ENCODE measurements at places on chromosomes 16 and 17.

- DNase-seq = no peak
Measured at GRCh38 chr16:75308011-75308410, 56.6 kb upstream of the BCAR1 start.

GRCh38 chr17:13346996-13347762, 254.6 kb downstream of the HS3ST3A1 start:
- no peak for DNase-seq

DNA sequence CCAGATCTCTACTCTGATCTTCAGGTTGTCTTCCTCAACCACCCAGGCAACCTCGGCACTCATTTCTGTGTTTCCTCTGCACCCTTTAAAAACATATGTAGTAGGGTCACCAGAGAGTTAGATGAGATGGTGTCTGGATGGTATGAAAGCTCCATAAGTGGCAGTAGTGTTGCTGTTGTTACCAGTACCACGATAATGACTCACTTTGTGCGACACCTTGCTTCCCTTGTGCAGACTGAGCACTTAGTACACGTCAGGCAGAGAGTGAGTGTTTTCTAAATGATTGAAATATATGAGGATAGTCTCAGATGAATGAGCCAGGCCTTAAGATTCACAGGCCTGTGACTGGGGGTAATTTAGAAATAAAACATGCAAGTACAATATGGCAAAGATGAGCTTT, 188.7 kb downstream of the MAF start:
- no peak for DNase-seq

DNA sequence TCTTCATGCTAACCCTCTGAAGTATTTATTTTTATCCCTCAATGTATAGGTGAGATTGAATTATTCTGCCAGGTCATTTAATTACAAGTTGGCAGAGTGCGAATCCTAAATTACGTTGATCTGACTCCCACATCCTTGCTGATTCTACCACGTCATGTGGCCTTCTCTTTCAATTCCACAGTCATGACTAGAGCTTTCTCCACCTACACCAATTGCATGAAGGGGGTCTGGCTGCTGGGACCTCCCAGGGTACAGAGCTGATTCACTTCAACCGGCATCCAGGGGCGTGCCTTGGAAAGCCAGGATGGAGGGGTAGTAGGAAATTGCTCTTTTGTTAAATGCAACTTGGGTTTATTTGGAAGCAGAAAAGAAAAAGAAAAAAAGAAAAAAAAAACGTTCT, 41.1 kb upstream of the CDH13 start:
- no peak for DNase-seq

DNA sequence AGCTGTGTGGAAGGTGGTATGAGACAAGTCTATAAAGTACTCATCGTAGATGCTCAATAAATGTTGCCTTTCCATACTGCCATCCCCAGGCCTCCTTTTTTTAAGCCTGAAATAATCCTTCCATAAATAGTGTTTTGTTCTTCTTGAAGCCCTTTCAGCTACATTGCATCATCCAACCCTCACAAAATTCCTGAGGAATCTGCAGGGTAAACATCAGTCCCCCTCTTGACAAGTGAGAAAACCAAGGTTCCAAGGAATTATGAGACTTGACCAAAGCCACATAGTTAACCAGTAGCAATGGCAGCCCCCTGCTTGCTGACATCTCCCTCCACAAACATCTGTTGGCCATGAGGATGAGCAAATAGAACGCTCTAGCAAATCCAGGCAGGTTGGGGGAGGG, 89.7 kb upstream of the CCL1 start:
- no peak for DNase-seq

GRCh38 chr16:73356401-73357079, 308.6 kb upstream of the ZFHX3 start:
- DNase-seq = no peak

DNA sequence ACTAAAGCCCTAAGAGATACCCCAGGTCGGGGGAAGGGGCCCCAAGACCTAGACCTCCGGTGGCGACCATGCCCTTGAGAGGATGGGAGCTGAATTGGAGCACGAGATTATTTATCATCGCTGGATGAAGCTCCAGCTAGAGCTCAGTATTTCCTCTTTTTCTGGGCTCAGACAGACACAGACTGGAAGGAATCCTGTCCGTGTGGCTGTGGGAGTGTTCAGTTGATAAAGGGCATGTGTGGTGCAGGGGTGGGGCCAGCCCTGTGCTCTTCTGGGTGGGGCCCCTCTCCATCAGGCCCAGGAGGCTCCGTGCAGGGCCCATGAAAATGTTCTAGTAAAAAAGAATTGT, 6.3 kb upstream of the CBX4 start:
- DNase-seq = no peak

DNA sequence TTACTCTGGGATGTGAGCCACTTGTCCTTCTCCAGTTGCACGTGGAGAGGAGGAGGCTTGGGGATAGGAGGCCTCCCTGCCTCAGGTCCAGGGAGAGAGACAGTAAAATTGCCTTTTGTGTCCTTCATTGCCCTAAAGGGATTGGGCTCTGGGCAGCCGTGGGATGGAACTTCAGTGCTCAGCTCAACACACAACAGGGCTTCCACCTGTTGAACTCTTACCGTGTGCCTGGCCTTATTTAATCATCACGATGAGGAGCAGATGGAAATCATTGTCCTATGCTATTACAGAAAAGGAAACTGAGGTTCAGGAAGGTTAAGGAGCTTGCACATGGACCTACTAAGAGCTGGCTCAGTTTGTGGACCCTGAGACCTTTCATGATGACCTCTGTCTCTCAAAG, 92.4 kb upstream of the CDC42EP4 start:
- no peak for DNase-seq

DNA sequence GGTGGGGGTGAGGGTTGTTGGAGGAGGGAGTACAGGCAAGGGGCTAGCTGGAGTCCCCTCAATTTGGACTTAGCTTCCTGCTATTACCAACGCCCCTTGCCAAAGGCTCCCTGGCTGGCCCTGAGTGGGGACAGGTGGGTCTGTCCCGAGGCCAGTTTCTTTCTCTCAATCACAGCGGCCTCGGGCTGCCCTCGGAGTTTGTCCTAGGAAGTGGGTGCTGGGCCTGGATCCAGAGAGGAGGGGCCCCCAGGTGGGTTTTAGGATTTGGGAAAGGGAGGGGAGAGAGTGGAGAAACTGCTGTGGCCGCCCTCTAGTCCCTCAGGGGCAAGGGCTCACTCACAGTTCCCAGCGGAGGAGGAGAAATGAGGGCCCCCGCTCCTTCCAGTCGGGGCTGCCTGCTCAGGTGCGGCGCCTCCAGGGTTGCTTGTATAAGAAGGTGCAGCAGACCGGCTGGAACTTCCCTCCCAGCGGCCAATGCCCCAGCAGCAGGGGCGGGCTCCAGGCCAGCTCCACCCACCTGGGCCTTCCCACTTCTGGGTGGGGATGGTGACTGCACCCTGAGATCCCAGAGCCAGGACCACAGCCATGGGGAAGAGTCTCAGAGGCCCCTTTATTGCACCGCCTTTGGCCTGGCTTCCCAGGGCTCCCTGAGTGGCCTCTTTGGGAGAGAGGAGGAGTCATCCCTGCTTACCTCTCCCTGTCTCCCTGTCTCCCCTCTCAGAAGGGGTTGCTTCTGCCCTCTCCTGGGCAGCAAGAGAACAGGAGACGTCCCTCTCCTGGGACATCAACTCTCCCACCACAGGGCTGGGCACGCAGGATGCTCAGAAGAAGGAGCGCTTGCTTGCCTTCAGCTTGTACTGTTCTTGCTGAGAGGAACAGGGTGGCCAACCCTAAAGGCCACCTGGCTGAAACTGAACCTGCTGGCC, 112.0 kb upstream of the SMURF2 start:
- peak; percentile 89 for DNase-seq

DNA sequence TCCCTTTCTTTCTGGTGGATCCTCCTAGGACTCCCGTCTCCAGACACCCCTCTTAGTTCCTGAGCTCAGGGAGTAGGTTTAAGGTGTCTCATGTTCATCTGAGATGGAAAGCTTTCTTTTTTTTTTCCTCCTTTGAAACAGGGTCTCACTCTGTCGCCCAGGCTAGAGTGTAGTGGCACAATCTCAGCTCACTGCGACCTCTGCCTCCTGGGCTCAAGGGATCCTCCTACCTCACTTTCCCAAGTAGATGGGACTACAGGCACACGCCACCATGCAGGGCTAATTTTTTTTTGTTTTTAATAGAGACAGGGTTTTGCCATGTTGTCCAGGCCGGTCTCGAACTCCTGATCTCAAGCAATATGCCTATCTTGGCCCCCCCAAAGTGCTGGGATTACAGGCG, 3.6 kb upstream of the GSE1 start:
- DNase-seq = no peak

GRCh38 chr17:51913491-51914205, 244.9 kb downstream of the CA10 start:
- no peak for DNase-seq

DNA sequence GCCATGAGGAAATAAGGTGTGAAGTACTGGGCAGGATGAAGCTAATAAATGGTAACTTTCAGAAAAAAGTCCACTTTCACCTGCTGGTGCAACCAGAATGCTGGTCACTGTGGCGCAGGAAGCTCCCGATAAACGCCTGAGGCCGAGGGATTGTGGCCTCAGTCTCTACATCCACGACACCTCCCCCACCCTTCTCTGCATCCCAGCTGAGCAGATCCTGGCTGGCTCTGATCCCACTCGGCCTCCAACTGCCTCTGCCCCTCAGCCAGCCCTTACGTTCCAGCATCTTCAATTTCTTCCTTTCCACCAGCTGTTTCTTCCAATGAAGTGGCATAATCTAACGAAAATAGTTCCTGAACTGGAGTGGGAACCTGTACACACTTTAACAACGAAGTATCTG, 49.5 kb downstream of the COX4I1 start:
- no peak for DNase-seq

GRCh38 chr16:29876594-29877249, 13.7 kb upstream of the CDIPT start:
- no peak for DNase-seq

GRCh38 chr17:37081287-37081686, 132.5 kb downstream of the AATF start:
- no peak for DNase-seq

- no peak for DNase-seq
Measured at GRCh38 chr16:80369138-80369958, 171.4 kb upstream of the DYNLRB2 start.

- peak; percentile 34 for DNase-seq
Measured at GRCh38 chr16:35559911-35560636, 2100.7 kb downstream of the TP53TG3F start.

DNA sequence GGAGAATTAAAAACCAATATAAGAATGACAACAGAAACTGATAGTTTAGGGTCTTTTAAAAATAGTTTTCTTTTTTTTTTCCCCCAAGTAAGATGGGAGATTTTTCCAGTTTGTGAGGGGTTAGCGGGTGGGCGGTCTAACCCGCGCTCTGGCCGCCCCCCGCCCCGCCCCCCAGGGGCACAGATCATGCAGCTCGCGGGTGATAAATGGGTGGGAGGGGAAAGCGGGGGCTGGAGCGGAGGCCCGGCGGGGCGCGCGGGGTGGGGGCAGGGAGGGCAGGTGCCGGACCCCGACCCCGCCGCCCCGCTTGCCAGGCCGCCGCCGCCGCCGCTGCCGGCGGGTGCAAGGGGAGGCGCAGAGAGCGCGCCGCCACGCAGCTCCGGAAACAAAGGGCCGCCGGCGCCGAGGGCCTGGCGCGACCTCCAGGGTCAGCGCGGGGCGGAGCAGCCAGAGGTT, 60.1 kb upstream of the GSE1 start:
- no peak for DNase-seq

DNA sequence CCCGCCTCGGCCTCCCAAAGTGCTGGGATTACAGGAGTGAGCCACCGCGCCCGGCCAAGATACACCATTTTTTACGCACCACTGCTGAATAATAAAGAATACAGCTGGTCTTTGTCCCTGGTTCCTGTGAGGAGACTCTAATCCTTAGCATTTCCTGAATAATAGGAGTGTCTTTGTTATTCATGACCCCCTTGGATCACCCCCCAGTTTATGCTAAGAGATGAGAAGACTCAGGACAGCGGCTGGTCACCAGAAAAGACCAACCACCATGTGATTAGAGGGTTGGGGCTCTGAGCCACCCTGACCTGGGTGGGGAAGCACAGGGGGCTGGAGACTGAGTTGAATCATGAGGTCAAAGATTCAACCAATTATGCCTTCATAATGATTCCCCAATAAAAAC, 17.3 kb downstream of the PHLPP2 start:
- DNase-seq = no peak

All from NCI-H2081 (cell line).